Naive B cell (primary cell): ENCODE measurements at places on chromosomes 3 and 15.

GRCh38 chr3:134079111-134079547 is 49.4 kb upstream of the SLCO2A1 start:
- DNase-seq, result no peak

- no peak for DNase-seq
Measured at GRCh38 chr3:126659915-126660886, 5.3 kb upstream of the TXNRD3 start.

- DNase-seq, result no peak
Measured at GRCh38 chr3:64342940-64343688, 117.8 kb upstream of the PRICKLE2 start.

GRCh38 chr15:97096303-97096835 is 765.9 kb downstream of the NR2F2 start:
- no peak for DNase-seq
